GM04503 (cell line): ENCODE measurements at places on chromosomes 11 and 22.

- DNase-seq = no peak
These were observed 53.2 kb upstream of the MTNR1B start for GRCh38 chr11:92916299-92916698.

- DNase-seq = no peak
These were observed 13.0 kb upstream of the REXO2 start for GRCh38 chr11:114426280-114426679.

DNA sequence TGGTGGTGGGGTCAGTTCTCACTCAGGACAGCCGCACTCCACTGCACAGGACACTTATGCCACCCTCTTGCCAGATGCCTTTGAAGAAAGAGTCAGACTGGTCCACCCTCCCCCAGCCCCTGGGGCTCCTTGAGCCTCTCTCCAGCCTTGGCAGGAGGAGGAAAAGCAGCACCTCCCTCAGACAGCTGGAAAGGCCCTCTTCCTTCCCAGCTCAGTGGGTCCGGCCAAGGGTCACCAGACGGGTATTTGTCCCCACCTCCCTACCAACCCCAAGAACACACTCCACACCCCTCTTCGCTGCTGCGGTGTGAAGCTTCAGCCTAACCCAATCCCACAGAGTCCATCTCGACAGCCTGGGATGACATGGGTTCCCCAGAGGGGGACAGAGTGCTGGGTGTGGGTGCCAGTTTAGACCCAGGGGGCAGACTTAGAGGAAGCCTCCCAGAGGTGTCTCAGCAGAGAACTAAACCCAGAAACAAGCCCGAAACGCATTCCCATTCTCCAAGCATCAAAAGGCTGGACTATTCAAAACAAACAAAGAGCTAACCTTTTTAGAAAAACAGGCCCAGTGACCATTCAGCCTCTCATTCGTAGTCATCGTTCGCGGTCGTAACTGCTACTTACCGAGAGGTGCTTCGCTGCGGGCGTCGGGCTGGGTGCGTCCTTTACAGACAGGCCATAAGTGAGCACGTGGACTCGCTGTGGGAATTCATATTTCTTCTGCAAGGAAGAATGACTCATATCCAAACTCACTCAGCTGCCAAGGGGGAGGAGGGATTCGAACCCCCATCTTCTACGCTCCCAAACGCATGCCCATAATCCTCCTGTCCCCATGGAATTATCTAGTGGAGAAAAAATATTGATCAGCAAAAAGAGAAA lies 57.5 kb upstream of the ANO1 start:
- DNase-seq = no peak

DNA sequence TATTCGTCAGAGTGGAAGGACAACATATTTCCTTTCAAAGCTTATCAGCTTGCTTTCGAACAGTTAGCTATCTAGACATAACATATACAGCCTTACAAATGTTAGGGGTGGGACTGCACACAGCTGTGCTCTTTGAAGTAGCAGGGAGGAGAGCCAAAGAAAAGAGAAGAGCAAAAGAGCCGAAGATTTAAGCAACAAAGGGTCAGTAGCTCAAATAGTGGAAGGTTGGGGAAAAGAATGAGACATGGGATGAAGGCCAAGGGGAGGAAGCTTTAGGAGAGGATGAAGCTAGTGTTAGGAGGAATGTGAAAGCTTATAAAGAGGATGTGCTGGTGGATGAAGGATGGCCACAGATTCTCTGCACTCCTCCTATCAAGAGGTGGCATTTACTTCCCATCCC lies 31.8 kb upstream of the IGSF22 start:
- DNase-seq = no peak

DNA sequence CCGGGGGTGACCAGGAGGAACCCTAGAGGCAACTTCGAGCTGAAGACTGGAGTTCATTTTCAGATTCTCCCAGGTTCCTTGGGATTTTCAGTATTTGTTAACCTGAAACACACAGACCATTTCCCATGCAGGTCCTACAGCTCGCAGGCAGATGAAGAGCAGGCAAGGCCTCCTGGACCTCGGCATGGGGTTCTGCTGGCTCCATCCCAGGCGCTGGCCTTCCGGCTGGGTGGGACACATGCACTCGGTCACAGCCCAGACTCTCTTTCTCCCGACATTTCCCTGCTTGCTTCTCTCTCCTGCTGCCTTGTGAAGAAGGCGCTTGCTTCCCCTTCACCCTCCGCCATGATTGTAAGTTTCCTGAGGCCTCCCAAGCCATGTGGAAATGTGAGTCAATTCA lies 15.4 kb upstream of the TTLL12 start:
- DNase-seq = no peak

DNA sequence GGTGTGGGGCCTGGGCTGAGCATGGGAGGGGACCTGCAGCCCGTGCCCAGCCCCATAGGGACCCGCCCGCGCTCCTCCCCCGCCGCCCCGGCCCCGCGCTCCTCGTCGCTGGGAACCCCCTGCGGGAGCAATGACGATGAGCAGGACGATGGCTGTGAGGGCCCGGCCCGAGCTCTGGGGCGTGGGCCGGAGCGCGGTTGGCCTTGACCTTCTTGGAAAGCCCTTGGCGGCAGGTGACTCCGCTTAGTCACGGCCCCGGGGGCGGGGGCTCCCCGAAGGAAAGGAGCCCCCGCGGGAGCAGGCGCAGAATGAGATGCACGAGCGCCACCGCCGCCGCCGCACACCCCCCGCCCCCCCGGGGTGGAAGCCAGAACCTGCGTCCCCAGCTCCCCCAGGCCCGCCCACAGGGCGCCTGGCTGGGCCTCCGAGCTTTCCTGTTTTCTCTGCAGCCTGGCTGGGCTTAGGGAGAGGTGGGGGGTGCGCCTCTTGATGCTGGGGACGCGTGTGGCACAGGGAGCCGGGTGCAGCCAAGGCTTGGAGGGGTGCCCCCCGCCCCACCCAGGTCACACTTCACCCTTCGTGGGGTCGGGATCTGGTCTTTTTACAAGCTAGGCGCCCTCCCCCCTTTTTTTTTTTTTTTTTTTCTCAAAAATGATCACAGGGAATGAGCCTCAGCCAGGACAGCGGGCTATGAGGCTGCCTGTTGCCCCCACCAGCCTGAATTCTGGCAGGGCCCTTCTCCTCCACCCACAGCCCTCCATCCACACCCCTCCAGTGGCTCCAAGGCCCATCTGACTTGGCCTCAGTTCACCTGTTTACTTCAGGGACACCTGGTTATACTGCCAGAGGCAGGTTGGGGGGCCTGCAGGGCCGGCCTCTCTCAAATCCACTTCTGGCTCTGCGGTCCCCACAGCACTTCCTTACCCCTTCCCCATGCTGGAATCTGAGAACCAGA lies 17.9 kb downstream of the CRELD2 start:
- DNase-seq = no peak

DNA sequence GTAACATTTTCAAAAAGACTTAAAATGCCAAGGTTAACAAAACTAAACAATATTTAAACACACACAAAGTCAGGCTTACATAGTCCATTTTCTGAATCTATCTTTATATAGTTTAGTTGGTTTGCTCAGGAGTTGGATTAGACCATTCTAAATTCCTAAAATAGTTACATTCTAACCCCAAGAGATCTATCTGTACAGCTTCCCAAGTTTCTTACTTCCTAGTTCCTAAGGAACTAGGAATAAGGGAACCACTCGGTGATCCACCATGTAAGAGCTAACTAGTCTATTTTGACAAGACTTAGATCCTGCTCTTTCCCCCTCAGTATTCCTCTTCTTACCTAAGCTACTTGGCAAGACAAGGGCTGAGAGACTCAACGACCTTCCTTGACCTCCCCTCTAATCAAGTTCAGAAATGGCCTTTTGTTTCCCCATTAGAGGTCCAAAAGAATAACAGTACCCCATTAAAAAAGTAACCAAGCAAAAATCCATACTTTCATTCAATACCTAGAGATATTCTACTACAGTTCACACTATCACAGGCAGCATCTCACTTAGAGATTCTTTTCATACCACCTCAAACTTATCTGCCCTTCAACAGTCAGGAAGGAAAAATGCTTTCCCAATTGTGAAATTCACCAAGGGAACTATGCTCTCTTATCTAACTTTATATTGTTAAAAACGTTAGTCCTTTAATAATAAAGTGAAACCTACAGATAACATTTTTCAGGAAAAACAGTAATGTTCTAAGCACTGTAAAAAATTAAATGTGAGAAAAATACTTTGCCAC lies 253.1 kb downstream of the TTC28 start:
- no peak for DNase-seq

DNA sequence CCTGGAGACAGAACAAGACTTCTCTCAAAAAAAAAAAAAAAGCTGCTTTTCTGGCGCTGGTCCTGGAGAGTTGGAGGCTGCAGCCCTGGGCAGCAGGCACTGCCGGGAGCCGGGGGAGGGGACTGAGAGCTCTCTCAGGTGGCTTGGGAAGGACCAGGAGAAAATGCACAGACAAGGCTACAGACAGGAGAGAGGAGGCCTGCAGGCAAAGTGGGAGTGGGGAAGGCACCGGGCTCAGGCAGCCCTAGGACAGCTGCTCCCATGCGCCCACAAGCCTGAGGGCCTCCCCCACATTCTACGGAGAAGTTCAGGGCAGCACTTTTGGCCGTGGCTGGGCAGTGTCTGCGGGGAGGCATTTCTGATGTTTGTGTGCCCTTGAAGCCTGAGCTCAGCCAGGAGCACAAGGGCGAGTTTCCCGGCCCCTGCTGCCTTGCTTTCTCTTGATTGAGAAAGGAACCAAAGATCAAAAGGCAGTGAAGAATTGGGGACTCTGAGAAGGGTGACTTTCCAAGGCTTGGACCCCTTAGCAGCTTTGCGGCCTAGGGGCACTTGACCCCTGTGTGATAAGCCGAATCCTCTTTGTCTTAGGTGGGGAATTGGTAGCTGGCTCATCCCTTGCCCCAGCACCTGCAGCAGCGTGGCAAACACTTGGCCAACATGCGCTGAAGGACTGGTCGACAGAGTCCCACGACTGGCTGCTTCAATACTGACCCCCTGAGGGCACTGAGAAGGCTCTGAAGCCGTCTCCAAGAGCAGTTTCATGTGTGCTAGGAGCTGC lies 35.3 kb downstream of the PPM1F start:
- DNase-seq = no peak

DNA sequence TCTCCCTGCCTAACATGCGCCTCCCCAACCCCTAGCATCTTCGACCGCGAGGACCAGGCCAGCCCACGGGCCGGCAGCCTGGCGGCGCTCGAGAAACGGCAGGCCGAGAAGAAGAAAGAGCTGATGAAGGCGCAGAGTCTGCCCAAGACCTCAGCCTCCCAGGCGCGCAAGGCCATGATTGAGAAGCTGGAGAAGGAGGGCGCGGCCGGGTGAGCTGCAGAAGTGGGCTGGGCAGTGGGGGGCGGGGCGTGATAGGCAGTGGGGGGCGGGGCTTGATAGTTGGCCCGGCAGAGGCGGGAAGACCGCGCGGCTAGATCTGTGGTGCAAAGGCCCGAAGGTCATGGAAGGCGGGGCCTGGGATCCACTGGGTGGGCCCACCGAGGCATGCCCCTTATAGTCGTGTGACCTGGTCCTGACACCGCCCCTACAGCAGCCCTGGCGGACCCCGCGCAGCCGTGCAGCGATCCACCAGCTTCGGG lies 8.7 kb downstream of the SELENOM start:
- no peak for DNase-seq

DNA sequence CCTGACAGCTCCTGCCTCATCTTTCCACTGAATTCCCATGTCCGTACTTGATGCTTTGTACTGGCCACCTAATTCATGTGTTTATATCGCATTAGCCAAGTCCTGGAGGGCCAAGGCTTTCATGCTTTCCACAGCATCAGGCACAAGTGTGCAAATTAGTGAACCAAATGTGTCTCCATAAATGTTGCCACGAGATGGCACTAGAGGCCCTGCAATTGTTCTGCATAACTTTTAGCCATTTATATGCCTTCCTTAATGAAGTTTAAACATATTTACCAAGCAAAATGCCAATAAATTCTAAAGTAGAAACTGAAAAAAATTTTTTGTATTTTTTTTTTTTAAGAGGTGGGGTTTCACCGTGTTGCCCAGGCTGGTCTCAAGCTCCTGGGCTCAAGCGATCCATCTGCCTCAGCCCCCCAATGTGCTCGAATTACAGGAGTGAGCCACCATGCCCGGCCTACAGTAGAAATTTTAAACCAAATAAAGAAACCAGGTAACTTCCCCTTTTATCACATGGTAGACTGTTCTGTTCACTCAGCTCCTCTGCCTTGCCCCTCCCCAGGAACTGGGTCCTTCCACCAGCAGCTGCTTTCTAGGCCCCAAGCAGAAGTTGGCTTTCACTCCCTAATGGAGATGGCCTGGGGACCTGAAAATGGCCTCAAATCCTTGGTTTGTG lies 20.8 kb upstream of the IL18BP start:
- DNase-seq = no peak

GRCh38 chr22:37331034-37331428 lies 48.7 kb downstream of the CYTH4 start:
- no peak for DNase-seq

- DNase-seq = no peak
These were observed 146.3 kb upstream of the ARHGAP20 start for GRCh38 chr11:110858547-110858921.

DNA sequence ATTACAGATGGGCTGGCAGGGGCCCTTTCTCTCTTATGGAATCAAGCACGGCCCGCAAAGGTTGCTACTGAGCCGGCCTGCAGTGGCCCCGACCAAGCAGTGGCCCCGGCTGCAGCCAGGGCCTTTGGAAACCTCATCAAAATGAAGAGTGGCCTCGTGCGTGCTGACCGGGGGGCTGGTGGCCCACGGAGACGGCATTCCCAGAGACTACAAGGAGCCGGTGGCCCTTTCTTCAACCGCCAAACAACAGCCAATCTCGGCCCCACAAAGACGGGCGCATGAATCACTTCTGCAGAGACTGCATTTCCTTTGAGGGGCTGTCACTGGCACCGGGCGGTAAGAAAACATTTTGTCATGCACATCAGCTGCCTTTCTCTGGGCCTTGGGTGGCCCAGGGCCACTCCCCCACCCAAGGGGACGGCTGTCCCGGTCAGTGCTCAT lies 43.1 kb upstream of the FGF3 start:
- no peak for DNase-seq

DNA sequence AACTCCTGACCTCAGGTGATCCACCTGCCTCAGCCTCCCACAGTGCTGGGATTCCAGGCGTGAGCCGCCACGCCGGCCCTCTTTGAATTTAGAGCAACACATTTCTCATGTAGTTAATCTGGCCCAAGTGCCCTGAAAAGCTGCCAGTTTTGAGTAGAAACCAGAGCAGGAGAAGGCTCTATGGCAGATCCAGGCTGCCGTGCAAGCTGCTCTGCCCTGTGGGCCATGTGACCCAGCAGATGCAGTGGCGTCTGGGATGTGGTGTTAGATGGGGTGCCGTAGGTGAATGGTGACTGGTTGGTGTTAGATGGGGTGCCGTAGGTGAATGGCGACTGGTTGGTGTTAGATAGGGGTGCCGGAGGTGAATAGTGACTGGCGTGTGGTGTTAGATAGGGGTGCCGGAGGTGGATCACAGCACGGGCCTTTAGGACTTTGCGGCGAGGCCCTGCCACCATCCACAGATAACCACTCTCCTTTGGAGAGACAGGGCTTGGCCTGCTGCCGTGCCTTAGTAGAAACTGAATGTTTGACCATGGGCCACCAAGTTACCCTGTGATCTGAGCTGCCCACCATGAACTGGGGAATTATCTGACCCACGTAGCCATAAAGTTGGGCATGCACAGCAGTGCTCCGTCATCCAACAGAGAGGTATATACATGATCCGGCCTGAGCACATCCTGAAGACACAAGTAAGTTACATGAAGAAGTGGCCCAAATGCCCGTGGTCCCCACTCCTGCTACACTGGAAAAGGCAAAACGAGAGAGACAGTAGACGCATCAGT lies 32.7 kb downstream of the ASCL2 start:
- no peak for DNase-seq
